NCI-H2081 (cell line): ENCODE measurements at places on chromosomes 12 and 14.
A peak's percentile ranks its signal among the peaks of the same experiment; 100 is the strongest.

GRCh38 chr12:51162217-51162616, 10.7 kb downstream of the TFCP2 start:
- no peak for DNase-seq

DNA sequence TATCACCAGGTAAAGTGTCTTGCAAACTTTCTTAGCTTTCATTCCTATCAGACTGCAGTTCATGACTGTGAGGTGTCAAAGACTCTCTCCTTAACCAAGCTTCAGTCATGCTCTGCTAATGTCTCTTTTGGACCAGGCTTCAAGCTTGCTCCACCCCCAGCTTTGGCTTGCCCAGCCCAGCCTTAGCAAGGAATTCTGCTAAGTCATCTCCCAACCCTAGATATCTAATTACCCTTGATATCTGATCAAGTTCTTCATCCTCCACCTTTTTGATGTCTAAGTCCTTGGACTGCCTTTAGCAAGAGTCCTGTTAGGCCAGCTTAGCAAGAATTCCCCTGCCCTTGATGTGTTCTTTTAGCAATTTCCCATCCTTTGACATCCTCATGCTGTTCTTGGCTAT, 108.9 kb upstream of the FGD4 start:
- DNase-seq: no peak

DNA sequence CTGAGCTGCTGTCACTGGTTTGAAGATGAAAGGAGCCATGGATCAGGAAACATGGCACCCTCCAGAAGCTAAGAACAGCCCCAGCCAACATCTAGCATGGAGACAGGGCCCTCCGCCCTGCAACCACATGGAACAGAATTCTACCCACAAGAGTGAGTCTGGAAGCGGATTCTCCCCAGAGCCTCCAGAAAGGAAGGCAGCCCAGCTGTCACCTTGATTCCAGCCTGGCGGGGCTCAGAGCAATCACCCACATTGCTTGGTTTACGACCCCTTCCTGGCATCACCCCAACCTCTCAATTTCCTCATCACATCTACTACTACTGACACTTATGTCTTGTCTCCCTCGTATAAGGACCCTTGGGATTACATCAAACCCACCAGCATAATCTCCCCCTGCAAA, 38.5 kb downstream of the OAS2 start:
- DNase-seq: no peak

DNA sequence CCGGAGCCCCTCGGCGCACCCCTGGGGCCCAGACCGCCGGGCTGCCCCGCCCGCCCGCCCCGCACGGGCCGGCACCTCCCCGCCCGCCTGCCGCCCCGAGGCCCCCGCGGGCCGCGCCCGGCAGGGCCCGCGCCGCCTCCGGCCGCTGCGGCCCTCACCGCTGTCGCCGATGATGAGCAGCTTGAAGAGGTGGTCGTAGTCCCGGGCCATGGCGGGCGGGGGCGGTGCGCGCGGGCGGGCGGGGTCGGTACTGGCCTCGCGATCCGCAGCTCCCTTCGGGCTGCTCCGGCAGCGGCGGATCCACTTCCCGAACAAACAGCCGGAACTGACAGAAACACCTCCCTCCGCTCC, at the start of gene RAB35:
TSS of gene RAB35 (minus strand) at position 313 of the 351 bp plus-strand sequence. CDS start at position 210, 103 bp downstream.
- DNase-seq: no peak

GRCh38 chr12:64696080-64696741, 63.0 kb downstream of the GNS start:
- peak; percentile 18 for DNase-seq

DNA sequence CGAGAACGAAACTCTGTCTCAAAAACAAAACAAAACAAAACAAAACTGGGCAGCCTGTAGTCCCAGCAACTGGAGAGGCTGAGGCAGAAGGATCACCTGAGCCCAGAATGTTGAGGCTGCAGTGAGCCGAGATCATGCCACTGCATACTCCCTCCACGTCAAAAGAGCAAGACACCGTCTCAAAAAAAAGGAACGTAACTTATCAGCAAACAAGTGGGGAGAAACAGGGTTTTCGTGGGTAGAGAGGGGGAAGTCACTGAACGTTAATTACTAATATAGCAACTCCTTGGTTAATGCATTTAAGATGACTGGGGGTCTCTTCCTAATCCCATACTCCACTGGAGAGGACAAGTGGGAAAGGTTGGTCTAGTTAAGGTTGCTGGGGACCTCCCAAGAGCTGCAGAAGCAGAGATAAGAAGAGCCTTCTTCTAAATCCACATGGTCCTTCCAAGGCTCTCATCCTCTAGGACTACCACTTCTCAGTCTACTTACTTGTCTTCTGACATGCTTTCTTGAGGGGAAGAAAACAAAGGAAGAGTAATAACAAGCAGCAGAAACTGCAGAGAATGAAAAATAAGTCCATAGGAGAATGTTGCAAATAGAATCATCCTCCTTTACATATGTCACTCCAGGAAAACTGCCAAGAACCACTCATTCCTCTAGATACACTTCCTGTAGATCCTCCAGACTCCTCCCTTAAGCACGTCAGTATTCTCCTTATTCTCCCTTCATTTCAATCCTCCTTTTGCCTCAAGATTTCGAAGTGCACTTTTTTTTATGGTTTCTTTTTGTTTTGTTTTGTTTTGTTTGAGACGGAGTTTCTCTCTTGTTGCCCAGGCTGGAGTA, 5.8 kb downstream of the NUMB start:
- no peak for DNase-seq

GRCh38 chr14:51643140-51643539, 8.6 kb upstream of the FRMD6 start:
- DNase-seq: no peak

DNA sequence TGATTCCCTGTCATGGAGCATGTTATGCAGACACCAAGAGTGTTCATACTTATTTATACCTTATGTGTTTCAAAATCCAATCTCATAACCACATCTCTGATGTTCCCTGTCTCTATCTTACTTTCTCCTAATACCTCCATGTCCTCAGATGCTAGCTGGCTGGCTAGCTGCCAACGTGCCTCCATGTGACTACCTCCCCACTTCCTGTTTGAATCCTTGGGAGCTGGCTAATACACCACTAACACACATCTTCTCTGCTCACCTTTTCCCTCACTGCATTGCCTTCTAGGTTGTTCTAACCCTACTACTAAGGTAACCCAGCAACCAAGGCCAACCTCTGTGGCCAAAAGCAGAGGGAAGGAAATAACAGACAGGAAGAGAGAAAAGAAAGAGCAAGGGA, 27.3 kb downstream of the TTC5 start:
- DNase-seq: no peak

DNA sequence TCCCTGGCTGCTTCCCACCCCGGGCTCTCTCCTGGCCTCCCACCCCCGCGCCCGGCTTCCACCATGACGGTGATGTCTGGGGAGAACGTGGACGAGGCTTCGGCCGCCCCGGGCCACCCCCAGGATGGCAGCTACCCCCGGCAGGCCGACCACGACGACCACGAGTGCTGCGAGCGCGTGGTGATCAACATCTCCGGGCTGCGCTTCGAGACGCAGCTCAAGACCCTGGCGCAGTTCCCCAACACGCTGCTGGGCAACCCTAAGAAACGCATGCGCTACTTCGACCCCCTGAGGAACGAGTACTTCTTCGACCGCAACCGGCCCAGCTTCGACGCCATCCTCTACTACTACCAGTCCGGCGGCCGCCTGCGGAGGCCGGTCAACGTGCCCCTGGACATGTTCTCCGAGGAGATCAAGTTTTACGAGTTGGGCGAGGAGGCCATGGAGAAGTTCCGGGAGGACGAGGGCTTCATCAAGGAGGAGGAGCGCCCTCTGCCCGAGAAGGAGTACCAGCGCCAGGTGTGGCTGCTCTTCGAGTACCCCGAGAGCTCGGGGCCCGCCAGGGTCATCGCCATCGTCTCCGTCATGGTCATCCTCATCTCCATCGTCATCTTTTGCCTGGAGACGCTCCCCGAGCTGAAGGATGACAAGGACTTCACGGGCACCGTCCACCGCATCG, 1.8 kb downstream of the KCNA1 start:
- no peak for DNase-seq

GRCh38 chr14:73816393-73816816, 35.2 kb upstream of the PTGR2 start:
- DNase-seq: no peak

- DNase-seq: no peak
These were observed 36.1 kb downstream of the ZFP36L1 start for GRCh38 chr14:68756734-68757133.

DNA sequence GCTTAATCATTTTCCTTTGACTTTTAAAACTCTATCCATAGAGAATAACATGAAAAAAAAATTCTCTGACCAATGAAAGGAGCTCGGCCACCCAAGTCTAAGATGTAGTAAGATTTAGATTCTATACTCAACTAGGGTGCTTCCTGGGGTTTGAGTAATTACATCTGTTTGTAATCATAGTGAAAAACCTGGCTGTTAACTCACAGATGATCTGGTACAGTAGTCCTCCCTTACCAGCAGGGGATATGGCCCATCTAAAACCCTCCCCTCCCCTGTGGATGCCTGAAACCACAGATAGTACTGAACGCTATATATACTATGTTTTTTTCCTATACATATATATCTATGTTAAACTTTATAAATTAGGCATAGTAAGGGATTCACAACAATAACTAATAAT, 89.2 kb downstream of the DAAM1 start:
- no peak for DNase-seq

DNA sequence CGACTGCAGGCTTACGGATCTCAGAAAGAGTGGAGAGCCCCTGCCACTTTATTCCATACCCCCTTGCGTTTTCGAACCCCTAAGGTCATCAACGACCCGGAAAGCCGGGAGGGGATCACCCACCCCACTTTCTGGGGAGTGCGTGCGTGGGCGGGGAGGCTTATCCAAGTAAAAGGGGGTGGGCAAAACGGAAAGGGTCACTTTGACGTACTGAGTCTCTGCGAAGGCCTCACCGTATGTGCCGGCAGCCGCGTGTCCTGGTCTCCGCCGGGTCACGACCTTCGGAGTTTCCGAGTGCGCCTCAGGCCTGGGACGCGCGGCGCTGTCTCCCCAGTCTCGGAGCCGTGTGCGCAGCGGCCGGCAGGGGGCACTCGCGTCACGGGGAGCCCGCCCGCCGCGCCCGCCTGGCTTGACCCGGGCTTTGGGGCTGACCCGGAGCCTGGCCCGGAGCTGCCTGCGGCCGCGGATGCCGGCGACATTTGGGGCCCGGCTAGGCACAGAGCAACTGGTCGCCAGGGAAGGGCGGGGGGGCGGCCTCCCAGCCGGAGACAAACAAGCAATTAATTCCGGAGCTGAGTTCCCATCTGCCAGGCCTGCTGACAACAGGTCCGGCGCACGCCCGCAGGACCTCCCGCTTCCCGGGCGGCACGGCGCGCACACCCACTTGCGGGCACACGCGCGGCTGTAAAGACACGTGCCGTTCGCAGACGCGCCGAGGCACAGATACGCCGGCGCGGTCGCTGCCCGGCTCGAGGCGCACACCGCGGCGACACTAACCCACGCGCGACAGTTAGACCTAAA, 890 bp upstream of the KIF26A start:
- DNase-seq: peak; percentile 24

DNA sequence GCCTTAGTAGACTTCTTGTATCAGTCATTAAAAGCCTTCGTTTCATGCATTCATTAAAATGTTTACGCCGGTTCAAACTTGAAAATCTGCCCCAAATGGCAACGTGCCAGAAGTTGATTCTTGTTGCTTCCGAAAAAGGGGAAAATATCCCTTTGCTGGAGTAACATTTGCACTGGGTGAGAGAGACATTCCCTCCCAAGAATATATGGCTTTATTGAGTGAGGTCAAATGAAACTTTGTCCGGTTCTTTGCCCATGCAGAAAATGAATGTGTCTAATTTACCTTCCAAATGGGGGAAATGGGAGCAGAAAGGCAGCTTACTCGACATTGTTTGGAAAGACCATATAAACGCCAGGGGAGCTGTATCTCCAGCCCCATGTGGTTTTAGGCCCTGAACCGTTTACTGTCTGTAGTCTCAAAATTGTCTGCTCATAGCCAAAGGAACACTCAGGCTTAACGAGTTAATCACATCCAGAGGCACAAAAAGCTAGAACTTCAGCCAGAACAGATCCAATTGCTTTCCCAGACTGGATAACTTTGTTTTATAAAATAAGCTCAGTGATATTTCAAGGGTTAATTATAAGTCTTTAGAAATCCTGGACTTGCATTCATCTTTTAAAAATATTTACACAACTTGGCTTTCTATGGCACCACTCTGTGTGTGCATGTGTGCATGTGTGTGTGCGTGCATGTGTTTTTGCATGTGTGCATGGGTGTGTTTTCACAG, 2.9 kb upstream of the EMP1 start:
- no peak for DNase-seq

- no peak for DNase-seq
These were observed 6.7 kb upstream of the STXBP6 start for GRCh38 chr14:25056688-25057078.

DNA sequence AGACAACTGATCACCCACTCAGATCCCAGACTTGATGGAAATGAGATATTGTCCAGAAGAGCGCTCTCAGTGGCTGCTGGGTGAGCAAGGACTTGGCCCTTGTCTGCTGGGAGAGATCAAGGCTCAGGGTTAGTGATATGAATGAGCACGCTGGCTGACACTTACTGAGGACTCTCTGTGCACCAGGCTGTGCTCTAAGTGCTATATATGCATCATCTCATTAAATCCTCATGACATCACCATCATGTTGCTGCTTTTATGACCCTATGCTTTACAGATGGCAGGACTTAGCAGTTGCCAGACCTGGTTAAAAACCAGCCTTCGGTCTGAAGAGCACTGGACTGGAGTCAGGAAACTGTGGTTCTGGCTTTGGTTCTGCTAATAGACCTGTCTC, 260.9 kb downstream of the VRK1 start:
- no peak for DNase-seq

GRCh38 chr14:73785336-73785833, 66.2 kb upstream of the PTGR2 start:
- no peak for DNase-seq

- no peak for DNase-seq
These were observed 17.7 kb downstream of the SBNO1 start for GRCh38 chr12:123346946-123347345.

- DNase-seq: peak; percentile 61
These were observed 171.8 kb upstream of the ATF7IP start for GRCh38 chr12:14193639-14194038.

DNA sequence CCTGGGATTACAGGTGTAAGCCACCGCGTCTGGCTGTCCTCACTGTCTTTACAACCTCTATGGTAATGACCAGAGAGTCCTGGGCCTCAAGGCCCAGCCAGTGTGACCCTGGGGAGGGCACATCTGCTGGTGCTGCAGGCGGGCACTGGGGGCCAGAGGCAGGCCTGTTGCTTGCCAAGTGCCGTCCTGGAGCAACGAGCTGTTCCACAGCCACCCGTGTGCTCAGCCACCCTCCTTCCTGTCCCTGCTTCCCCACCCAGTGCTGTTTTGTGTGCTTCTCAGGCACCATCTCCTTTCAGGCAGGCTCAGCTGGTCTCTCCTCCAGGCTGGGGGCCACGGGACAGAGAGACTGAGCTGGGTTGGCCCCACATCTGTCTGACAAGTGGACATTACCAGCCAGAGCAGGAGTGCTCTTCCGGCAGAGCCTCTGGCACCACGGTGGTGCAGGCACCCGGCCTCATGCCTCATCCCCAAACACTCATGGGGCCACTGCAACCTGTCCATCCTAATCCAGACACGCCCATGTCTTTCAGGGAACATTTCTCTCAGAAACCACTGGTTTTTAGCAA, 9.0 kb downstream of the SLC25A47 start:
- no peak for DNase-seq

- DNase-seq: no peak
These were observed 468.0 kb upstream of the PRICKLE1 start for GRCh38 chr12:43057566-43057965.
